ENCODE measurements at places on chromosomes 4 and X. TPM values are rescaled to one million over a fixed set of nuclear protein-coding genes. Genes with fewer than 3 reads are reported as not detected.
A peak's percentile ranks its signal among the peaks of the same experiment; 100 is the strongest.

Gene PCGF3
- total RNA-seq, result 23.9 TPM

GRCh38 chrX:39372115-39372514 lies 570.9 kb downstream of the MID1IP1 start:
- DNase-seq, result no peak

- DNase-seq, result no peak
These were observed 161.6 kb upstream of the GPC4 start for GRCh38 chrX:133576876-133577275.

GRCh38 chr4:53563824-53564223 lies 27.5 kb downstream of the LNX1 start:
- peak; percentile 59 for DNase-seq

Gene CENPVL2
- total RNA-seq, result not detected

Gene SHROOM2
- not detected for total RNA-seq

Gene PNMA6A
- 0.43 TPM for total RNA-seq

Gene REELD1
- 0.11 TPM for total RNA-seq

Gene SPATA18
- total RNA-seq, result not detected

Gene MBNL3
- total RNA-seq, result 19.8 TPM

- DNase-seq, result peak; percentile 64
These were observed at the start of gene CTPS2 for GRCh38 chrX:16712548-16713155. CTPS2 (minus strand) TSS chrX:16712669; CDS start chrX:16702902, 9,767 bp downstream.

DNA sequence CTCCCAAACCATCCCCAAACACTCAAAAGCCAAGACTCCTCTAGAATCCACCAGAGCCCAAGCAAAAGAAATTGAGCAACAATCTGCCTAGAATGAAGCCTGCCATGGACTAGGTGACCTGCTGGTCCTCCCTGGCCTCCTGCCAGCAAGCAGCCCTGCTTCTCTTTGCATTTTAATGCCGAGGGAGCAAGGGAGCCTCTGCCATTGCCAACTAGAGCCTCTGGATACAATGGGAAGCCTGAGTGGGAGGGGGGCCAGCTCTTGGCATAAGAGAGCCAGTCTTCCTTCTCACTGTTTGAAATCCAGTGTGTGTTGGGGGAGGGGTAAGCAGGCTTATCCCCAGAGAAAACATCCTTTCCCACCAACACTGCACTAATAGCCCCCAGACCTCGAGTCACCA lies 1.5 kb upstream of the GDPD2 start:
- no peak for DNase-seq

DNA sequence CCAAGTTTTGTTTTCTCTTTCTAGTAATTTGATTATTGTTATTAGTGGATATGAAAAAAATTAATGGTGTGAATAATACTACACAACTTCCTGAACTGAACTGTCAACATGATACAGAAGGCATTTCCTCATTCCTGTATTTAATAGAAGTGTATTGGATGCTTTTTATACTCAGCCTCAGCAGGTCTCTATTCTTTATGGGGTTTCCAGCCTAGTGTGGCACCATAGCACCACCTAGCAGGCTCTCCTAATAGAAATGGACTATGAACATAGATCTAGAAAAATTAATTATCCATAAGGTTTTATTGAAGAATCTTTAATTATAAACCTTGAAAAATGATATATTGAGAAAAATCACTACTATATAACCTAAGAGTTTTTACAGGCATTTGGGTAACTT lies 52.4 kb downstream of the GLRB start:
- no peak for DNase-seq

Gene SHROOM4
- total RNA-seq, result not detected

Gene ADH7
- total RNA-seq, result not detected

Gene GPR119
- not detected for total RNA-seq

Gene NEIL3
- total RNA-seq, result 16.6 TPM

- no peak for DNase-seq
These were observed 85.4 kb upstream of the PACRGL start for GRCh38 chr4:20614816-20615215.

Gene CENPE
- 39.0 TPM for total RNA-seq

- peak; percentile 10 for DNase-seq
These were observed at the start of gene FAM13A for GRCh38 chr4:89056953-89057398. FAM13A (minus strand) TSS chr4:89057185; CDS start chr4:89056964, 221 bp downstream.

DNA sequence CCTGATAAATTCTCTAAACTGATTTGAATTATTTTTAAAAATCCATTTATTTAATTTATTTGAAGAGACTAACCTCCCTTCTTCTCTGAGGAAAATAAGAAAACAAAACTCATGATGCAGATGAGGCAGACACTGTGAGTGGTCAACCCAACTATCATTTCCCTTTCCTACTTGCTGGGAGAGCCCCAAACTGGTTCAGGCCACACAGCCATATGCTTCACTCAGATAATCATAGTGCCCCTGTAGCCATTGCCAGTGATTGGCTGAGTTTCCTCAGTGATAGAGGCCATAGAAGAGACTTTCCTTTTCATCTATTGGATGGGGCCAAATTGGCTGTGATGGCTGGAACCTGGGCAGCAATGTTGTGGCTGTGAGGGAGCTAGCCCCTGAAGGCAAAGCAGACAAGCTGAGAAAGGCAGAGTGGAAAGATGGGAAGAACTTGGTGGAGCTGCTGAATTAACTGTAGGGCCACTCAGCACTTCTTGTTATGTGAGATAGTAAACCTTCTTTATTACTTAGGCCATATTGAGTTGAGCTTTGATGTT lies 49.8 kb downstream of the RAB33B start:
- no peak for DNase-seq

Gene CTPS2
- total RNA-seq, result 6.2 TPM

Gene CYLC1
- not detected for total RNA-seq

DNA sequence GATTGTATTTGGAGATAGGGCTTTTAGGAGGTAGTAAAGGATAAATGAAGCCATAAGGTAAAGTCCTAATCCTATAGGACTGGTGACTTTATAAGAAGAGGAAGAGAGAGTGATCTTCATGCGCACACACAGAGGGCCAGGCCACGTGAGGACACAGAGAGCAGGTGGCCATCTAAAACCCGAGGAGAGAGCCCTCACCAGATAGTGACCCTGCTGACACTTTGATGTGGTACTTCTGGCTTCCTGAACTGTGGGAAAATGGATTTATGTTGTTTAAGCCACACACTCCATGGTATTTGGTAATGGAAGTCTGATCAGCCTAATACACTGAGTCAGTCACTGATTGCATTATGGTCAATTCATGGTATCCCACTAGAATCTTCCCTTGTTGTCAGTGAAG lies 164.9 kb upstream of the TAPT1 start:
- no peak for DNase-seq

Gene EMCN
- not detected for total RNA-seq

DNA sequence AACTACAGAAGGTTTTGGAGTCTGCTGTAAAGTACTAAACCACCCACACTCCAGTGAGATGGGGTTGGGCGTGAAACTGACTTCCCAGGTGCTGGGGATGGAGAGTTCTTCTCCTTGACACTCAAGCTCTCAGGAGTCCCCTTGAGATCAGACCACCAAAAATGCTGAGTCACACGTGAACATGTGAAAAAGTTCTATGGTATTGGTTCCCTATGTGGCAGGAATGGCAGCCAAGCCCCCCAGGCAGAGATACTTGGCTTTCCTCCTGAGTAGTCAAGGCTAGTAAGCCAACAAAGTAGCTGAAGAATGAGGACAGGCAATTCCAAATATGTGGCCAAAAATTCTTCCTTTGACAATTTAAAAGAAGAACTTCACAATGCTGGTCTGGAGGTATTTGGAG lies 222.0 kb upstream of the ADAMTS3 start:
- no peak for DNase-seq

GRCh38 chrX:103343105-103343504 lies 13.1 kb downstream of the TCEAL7 start:
- DNase-seq, result peak; percentile 71

DNA sequence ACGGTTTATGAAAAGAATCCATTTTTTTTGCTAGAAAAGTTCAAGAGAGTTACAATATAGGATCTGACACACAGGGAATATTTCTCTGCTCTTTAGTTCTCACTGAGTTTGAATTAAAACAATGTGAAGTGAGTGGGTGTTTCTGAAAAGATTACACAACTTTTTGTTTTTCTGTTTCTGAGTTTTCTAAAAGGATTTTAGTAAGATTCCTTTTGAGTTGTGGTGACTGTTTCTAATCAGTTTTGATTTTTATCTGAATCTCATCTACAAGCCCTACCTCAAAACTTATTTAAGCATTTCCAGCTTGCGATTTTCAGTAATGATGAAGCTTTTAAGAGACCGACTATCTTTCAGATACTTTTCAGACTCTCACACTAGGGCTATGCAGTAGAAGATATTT lies 141.7 kb downstream of the GPAT3 start:
- DNase-seq, result no peak

DNA sequence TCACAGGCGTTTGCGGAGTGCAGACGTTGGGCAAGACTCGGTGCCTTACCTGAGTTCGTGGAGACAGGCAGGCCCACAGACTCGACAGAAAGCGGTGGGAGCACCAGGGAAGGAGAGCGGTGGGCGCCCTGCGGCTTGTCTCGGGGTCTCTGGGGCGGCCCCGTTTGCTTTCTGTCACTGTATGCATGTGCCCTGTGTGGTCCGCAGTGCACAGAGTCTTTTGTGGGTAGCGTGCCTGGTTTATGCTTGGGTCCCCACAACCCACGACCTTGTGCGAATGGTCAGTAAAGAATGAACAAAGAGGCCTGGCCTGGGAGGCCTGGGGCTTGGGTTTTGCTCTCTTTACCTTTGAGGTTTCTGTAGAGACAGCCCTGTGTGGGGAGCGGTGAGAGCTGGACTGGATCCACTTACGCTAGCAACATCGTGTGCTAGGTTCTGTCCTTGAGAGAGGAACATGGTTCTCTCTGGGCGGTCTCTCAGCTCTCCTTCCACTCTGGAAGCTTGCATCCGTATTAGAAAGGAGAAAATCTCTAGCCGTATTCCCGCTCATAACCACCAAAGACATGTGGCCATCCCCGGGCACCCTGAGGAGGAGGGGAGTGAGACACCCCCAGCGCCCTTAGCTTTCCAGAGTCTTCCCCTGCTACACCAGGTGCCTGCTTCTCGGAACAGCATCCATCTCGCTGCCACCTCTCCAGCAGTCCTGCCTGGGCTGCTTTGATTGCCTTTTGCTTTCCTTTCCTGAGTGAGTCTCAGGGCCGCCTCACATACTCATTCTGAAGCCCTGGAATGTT lies 1.2 kb downstream of the TADA2B start:
- no peak for DNase-seq

Gene ETDC
- not detected for total RNA-seq

DNA sequence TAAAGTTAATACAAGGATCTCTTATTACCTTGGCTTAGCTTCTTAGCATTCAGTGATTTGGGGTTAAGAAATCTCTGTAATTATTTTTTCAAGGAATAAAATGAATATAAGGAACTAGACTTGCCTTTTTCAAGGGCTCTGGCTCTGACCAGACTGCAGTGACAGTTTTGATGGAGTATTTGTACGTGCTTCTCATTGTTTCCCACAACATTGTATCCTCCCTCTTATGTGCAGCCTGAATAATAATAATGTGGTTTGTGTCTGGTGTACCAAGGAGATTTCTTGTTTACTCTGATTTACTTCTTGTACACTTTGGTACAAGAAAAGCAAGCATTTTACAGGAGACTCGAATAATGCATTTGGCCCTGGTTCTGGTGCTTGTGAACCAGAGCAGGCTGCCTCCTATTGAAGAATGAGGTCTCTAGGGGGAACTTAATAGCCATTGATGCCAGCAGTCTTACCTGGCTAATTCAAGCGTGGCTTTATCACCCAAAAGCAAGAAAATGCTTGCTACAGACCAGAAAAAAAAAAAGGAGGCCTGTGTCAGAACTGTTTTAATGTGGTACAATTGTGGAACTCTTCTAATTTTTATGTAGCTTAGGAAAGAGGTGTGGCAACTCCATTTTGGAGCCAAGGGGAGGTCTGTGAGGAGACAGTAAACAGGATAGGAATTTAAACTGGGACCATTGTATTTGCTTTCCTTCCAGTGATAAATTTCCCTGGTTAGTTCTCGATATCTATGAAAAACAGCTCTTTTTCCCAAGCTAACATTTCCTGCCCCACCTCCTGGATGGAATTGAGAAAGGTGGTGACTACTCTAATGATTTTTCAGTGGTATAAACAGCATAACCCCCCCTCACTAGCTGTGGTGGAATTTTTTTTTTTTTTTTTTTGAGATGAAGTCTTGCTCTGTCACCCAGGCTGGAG lies 5.6 kb downstream of the OTC start:
- no peak for DNase-seq

DNA sequence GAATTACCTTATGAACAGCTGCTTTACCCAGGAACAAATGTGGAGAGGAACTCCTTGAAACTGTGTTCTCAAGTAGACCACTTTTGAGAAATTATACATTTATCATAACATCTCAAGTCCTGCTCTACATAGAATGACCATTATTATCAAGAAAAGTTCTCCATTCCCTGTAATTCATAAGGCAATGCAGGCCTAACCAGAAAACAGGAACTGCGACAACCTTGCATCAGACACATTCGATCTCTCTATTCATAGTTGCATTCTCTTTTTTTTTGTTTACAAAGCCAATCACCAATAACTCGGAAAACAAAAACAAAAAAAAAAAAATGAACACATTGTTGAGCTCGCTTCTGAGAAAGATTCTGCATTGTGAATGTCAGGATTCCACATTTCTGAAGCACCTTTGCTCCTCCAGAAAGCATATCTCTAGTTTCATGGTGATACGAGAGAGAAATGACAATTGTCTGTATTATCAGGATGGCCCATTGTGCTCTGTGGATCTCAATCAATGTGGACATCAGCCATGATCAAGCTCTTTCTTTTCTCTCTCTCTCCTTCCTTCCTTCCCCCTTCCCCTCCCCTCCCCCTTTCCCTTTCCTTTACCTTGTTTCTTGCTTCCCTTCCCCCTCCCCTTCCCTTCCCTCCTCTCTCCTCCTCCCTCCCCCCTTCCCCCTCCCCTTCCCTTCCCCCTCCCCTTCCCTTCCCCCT lies 32.4 kb upstream of the CD99 start:
- DNase-seq, result no peak

DNA sequence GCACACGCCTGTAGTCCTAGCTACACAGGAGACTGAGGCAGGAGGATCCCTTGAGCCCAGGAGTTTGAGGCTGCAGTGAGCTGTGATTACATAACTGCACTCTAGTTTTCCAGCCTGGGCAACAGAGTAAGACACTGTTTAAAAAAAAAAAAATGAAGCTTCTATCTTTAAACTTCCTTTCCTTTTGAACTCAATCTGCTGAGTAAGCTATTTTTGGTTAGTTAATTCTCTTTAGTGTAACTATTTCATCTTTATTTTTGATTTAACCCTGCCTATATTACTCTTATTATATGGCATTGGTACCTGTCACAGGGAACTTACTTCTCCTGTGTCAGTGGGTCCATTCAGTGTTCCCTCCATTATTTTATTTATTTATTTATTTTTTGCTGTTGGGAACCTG lies 160.8 kb downstream of the BMPR1B start:
- no peak for DNase-seq

Gene STS
- 0.72 TPM for total RNA-seq

DNA sequence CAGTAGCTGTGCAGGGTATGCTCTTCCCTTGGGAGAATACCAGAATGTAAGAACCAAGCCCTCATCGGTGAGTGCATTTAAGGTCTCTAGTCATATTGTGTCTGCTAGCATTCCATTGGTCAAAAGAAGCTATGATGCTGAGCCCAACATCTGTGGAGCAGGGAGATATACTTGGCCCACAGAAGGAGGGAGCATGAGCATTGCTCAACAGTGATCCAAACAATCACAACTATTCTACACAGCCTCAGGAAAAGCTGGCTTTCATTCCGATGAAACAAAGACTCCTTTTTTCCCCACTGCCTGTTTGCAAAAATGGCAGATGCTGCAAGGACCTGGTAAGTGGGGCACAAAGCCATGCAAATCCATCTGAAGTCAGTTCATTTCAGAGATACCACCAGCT lies 80.6 kb upstream of the DHX15 start:
- DNase-seq, result no peak

Gene TRIM75
- not detected for total RNA-seq

GRCh38 chr4:87166296-87166854 lies 54.0 kb downstream of the KLHL8 start:
- no peak for DNase-seq

Data from activated CD8-positive, alpha-beta T cell treated with anti-CD3 and anti-CD28 coated beads for 36 hours (primary cell).